ENCODE measurements at places on chromosomes 7 and 10. TPM values are rescaled to one million over a fixed set of nuclear protein-coding genes. Genes with fewer than 3 reads are reported as not detected.

The SLC26A3 gene
- total RNA-seq, result not detected

The MYO1G gene
- 376 TPM for total RNA-seq

The RNLS gene
- 4.4 TPM for total RNA-seq

The AGR3 gene
- not detected for total RNA-seq

The LRRD1 gene
- not detected for total RNA-seq

The FRMPD2 gene
- not detected for total RNA-seq

The CALHM1 gene
- total RNA-seq, result not detected

The GRIFIN gene
- not detected for total RNA-seq

The CFAP46 gene
- 0.21 TPM for total RNA-seq

The TMEM236 gene
- total RNA-seq, result 0.02 TPM

The KLLN gene
- total RNA-seq, result 0.30 TPM

The TRIM50 gene
- not detected for total RNA-seq

The INHBA gene
- not detected for total RNA-seq

The GNAT3 gene
- total RNA-seq, result not detected

The PRKCQ gene
- 39.0 TPM for total RNA-seq

The CCL24 gene
- not detected for total RNA-seq

The UTF1 gene
- not detected for total RNA-seq

The MMP21 gene
- not detected for total RNA-seq

The AS3MT gene
- 1.1 TPM for total RNA-seq

The ITGB1 gene
- 57.6 TPM for total RNA-seq

The TRIL gene
- total RNA-seq, result not detected

The SNCG gene
- not detected for total RNA-seq

The TMEM72 gene
- not detected for total RNA-seq

The KCNMA1 gene
- total RNA-seq, result 0.18 TPM

The MALRD1 gene
- not detected for total RNA-seq

The IDI2 gene
- not detected for total RNA-seq

The ABCA13 gene
- not detected for total RNA-seq

The EFCAB10 gene
- total RNA-seq, result not detected

The SYT15B gene
- 0.05 TPM for total RNA-seq

The CUZD1 gene
- total RNA-seq, result 1.6 TPM

The MSMB gene
- total RNA-seq, result not detected

The NXPH1 gene
- not detected for total RNA-seq

The FZD8 gene
- total RNA-seq, result 0.16 TPM

The WDFY4 gene
- total RNA-seq, result 0.09 TPM

The PON3 gene
- not detected for total RNA-seq

The AOAH gene
- 9.2 TPM for total RNA-seq

The INA gene
- 0.35 TPM for total RNA-seq

The TBXAS1 gene
- total RNA-seq, result 3.6 TPM

The ZNF722 gene
- not detected for total RNA-seq

The MACROH2A2 gene
- 3.6 TPM for total RNA-seq

The ZNF438 gene
- 3.1 TPM for total RNA-seq

The GHRHR gene
- not detected for total RNA-seq

The CACNB2 gene
- not detected for total RNA-seq

The FOXP2 gene
- total RNA-seq, result not detected

The GNG11 gene
- not detected for total RNA-seq

The TWIST1 gene
- 1.2 TPM for total RNA-seq

The SEMA3A gene
- 1.6 TPM for total RNA-seq

The SORCS1 gene
- not detected for total RNA-seq

The IKZF1 gene
- total RNA-seq, result 260 TPM

The EMX2 gene
- total RNA-seq, result not detected

The FAM25A gene
- not detected for total RNA-seq

The NUTM2B gene
- 0.30 TPM for total RNA-seq

The DGKI gene
- total RNA-seq, result 3.0 TPM

The TEX47 gene
- not detected for total RNA-seq

The SUV39H2 gene
- 42.9 TPM for total RNA-seq

The CYP26A1 gene
- total RNA-seq, result not detected

The H2BK1 gene
- not detected for total RNA-seq

The PNLIPRP1 gene
- total RNA-seq, result not detected
